Diencephalon (tissue), 1 donor: ENCODE measurements at places on chromosomes 16 and 17. TPM values are rescaled to one million over a fixed set of nuclear protein-coding genes. Genes with fewer than 3 reads are reported as not detected.

SPATA32 gene
- total RNA-seq, result not detected

CUEDC1 gene
- 21.2 TPM for total RNA-seq

ZG16 gene
- total RNA-seq, result not detected

MEOX1 gene
- total RNA-seq, result not detected

MT3 gene
- 51.7 TPM for total RNA-seq

KRT24 gene
- total RNA-seq, result not detected

CDH3 gene
- total RNA-seq, result 6.5 TPM

KRTAP2-1 gene
- not detected for total RNA-seq

PLCD3 gene
- total RNA-seq, result 14.1 TPM

ACSM2A gene
- total RNA-seq, result not detected

MYADML2 gene
- total RNA-seq, result 1.8 TPM

PDP2 gene
- total RNA-seq, result 12.2 TPM

OR4D1 gene
- total RNA-seq, result under 0.01 TPM

MT1E gene
- 9.9 TPM for total RNA-seq

CHRNE gene
- 0.46 TPM for total RNA-seq

GPR139 gene
- 3.2 TPM for total RNA-seq

CD300C gene
- total RNA-seq, result 0.46 TPM

PRM3 gene
- not detected for total RNA-seq

KRTAP1-1 gene
- total RNA-seq, result not detected

RGS11 gene
- total RNA-seq, result 10.1 TPM

CBFA2T3 gene
- 2.3 TPM for total RNA-seq

STX1B gene
- total RNA-seq, result 49.4 TPM

JPT1 gene
- total RNA-seq, result 563 TPM

STH gene
- total RNA-seq, result 6.0 TPM

TMEM238L gene
- not detected for total RNA-seq
